ENCODE measurements at places on chromosomes 2 and 18.

DNA sequence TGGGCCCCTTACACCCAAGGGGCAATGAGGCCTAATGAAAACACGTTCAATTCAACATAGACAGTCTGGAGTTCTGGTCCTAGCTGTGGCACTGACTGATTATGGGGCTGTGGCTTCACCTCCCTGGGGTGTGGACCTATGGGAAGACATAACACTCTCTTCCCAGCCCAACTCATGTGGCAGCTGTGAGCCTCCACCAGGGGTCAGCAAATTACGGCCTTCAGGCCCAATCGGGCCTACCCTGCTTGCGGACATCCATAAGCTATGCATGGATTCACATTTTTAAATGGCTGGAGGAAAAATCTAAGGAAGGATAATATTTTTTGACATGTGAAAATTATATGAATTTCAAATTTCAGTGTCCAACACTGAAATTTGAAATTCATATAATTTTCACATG, 101.3 kb downstream of the LOXHD1 start:
- DNase-seq: peak; percentile 9

DNA sequence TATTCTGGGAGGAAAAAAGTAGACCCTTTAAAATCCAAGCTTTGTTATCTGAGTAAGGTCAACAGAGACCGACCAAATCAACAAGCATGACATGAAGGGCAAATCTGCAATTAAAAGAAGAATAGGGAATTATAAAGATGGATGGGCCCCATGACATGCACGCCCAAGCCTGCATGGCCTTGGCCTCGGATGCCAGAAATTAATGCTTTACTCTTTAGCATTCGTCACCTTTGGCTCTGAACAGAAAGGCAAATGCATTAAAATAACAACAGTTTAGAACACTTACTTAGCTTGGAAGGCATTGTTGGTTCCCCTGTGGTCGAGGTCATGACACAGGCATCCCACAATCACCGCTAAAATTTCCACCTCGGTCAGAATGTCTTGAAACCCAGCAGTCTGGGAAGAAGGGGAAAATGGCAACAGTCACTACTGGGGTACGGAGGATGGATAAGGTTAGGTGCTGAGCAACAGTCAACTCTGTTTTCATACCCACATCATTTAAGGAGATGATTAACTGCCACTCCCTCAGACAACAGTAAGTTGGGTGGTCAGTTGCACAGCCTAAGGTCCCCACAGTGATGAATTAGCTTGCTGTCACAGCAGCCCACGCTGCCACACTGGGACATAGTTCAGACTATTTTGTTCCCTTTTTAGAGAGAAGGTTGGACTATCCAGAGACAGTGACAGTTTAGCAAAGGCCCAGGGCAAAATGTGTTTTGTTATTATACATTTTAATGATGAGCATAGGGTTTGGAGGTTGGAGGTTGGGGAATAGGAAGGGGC, 319.1 kb downstream of the AGPS start:
- DNase-seq: no peak

DNA sequence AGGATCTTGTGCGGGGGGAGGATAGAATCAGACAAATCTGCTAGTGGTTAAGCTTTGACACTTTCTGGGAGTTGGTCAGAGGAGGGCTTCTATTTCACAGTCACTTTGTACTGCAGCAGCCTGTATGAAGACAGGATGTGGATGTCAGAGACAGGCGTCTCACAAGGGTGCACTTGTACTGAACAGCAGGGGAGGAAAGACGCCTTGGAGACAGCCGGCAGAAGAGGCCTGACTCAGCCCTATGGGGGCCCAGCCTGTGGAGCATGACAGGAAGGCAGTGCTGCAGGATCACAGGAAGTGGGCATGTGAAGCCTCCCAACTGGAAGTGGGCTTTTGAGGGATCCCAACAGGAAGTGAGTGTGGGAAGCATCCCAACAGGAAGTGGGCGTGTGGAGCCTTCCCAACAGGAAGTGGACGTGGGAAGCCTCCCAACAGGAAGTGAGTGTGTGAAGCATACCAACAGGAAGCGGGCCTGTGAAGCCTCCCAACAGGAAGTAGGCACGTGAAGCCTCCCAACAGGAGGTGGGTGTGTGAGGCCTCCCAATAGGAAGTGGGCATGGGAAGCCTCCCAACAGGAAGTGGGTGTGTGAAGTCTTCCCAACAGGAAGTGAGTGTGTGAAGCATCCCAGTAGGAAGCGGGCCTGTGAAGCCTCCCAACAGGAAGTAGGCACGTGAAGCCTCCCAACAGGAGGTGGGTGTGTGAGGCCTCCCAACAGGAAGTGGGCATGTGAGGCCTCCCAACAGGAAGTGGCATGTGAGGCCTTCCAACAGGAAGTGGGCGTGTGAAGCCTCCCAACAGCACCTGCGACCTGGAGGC, 212.3 kb downstream of the SNTG2 start:
- peak; percentile 34 for DNase-seq

DNA sequence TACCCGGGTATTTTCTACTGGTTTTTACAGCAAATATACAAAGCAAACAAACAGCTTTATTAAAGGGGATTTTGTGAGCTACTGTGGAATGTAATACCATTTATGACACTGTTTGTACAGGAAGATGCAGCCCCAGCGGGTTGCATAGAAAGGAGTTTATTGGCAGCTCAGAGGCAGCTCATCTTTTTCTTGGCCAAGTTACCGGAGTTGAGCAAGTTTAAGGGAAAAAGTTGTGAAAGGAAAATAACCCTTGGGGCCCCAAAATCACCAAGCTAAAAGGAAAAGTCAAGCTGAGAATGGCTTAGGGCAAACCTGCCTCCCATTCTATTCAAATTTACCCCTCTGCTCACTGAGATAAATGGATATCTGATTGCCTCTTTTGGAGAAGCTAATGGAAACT, 60.8 kb downstream of the MOB4 start:
- DNase-seq: no peak

DNA sequence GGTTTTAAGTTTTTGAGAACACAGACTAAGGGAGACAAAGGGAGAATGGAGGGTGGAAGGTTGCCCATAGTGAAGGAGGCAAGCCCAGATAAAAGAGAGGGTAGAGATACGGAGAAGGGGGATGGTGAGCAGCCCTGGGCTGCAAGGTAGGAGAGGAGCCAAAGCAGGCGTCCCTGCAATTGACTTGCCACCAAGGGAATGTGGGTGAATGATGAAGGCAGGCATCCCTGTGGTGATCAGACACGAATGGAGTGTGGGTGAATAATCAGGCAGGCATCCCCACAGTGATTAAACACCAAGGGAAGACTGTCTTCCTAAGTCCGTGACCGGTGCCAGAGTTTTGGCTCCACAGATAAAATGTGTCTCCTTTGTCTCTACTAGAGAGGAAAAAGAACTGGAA, 16.5 kb upstream of the ALPK2 start:
- no peak for DNase-seq

- no peak for DNase-seq
Measured at GRCh38 chr18:12293831-12294230, 14.2 kb upstream of the TUBB6 start.

DNA sequence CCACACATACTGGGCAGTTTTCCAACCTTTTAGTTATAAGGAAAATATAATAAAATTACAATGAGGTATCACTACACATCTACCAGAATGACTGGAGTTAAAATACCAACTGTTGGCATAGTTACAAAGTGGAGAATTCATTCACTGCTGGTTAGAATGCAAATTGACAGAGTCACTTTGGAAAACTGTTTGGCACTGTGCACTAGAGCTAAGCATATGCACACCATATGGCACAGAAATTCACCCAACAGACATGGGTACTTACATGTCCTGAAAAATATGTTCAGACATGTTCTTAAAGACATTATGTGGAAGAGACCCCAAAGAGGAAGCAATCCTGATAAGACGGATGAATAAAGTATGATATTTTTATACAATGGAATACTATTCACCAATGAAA, 686.1 kb upstream of the RAB6C start:
- no peak for DNase-seq
